ENCODE measurements at places on chromosomes 13 and 19. TPM values are rescaled to one million over a fixed set of nuclear protein-coding genes. Genes with fewer than 3 reads are reported as not detected.

- no peak for DNase-seq
Observed at GRCh38 chr19:14393329-14393728, 12.1 kb downstream of the ADGRE5 start.

- DNase-seq: peak; percentile 98
Observed at GRCh38 chr19:17539238-17540117, 16.0 kb upstream of the COLGALT1 start.

- no peak for DNase-seq
Observed at GRCh38 chr13:94232161-94232950, 247.1 kb downstream of the DCT start.

- DNase-seq: peak; percentile 82
Observed at GRCh38 chr13:99269627-99270241, 11.6 kb upstream of the GPR18 start.

GRCh38 chr19:43438291-43439031 lies 23.8 kb downstream of the TEX101 start:
- no peak for DNase-seq

DNA sequence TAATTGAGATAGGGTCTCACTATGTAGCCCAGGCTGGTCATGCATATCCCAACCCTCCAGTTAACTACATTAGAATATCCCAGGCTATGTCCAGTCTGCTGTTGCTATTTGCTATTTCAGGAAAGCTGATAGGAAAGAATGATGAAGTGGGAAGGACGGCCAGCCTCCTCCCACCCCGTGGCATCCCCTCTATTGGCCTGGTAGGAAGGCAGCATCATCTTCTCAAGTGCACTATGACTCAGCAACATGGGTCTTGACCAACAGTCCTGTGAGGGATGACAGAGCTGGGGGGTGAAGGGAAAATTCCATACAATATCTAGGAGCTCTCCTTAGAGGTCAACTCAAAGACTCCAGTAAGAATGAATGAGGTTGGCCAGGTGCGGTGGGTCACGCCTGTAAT lies 48.0 kb upstream of the ABCC4 start:
- DNase-seq: peak; percentile 19

DNA sequence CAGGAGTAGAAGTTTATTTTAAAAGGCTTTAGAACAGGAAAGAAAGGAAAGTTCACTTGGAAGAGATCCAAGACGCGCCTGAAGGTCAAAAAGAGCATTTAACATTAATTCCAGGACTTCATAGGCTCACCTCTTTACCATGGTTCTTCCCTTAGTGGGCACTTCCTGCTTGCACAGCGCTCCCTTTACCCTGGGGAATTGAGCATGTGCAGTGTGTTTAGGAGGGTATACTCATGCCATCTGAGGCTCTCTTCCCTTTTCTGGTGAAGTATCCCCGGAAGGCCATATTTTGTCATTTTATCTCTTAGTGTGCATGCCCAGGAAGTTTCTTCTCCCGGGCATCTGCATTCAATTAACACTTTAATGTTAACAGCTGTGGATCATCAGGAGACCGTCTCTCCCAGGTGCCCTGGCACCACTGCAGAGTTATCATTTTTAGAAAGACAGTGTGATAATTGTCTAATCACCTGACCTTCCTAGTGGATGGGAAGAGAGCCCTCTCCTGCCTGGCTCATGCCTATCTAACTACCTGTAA lies 66.1 kb upstream of the ABCC4 start:
- no peak for DNase-seq

GRCh38 chr13:79404985-79405384 lies 1.1 kb downstream of the RBM26 start:
- DNase-seq: peak; percentile 39

DNA sequence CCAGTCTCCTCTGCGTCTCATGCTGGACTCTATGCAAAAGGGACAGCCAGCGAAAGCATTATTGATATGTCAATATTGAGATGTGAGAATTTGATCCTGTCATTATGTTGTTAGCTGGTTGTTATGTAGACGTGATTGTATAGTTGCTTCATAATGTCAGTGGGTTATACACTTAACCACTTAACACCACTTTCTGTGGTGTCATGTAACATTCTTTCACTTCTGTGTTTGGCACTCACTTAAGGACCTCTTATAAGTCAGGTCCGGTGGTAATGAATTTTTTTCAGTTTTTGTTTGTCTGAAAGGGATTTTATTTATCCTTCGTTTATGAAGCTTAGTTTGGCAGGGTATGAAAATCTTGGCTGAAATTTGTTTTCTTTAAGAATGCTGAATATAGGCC lies 7.1 kb upstream of the SIGLEC7 start:
- no peak for DNase-seq

DNA sequence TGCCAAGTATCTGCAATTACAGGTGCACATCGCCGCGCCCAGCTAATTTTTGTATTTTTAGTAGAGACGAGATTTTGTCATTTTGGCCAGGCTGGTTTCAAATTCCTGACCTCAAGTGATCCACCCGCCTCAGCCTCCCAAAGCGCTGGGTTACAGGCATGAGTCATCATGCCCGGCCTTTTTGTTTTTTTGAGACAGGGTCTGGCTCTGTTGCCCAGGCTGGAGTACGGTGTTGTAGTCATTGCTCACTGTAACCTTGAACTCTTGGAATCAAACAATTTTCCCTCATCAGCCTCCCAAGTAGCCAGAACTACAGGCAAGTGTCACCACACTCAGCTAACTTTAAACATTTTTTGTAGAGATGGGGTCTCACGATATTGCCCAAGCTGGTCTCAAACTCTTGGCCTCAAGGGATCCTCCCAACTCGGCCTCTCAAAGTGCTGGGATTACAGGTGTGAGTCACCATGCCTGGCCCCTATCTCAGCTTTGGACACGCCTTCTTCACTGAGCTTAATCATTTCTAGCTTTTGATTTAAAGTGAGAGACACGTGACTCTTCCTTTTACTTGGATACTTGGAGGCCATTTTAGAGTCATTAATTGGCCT lies 4.0 kb upstream of the IRGC start:
- DNase-seq: no peak

DNA sequence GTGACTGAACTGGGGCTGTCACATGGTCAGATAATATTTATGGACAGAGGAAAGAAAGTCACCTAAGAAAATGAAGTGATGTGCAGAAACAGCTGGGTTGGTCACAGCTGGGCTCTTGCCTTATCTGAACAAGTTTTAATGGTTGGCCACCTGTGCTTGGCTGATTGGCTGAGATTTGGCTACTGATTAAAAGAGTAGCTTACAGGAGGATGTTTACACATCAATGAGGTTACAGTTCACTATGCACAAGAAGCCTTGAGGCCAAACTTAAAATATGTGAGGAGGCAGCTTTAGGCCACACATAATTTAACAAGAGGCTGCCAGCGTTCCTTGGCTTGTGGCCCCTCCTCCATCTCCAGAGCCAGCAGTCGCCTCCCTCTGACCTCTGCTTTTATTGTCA lies 99.2 kb upstream of the C1QTNF9B start:
- no peak for DNase-seq

GRCh38 chr19:49887037-49887664 lies 9.5 kb downstream of the IL4I1 start:
- DNase-seq: peak; percentile 25

GRCh38 chr19:30109565-30109964 lies 167.5 kb downstream of the URI1 start:
- DNase-seq: no peak

The SMIM17 gene
- 0.33 TPM for total RNA-seq

DNA sequence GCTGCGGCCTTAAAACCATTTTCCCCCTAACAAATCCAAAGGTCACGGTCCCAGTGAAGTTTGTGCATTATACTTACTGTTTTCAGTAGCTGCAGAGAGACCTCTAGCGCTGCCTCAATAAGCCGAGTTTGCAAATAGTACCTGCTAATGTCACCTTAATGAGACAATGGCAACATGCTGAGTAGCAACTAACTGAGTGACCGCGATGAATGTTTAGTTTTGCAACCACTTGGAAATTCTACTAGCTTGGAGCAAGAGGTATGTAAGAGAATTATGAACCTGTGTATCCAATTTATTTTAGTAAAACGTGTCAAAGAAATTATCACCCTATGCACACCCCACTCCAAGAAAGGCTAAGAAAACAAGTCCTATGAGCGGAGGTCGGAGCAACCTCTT lies 1.2 kb downstream of the KPNA3 start:
- peak; percentile 51 for DNase-seq

The ZNF540 gene
- total RNA-seq: 0.17 TPM

The ZNF471 gene
- 3.2 TPM for total RNA-seq

The KLK8 gene
- not detected for total RNA-seq

The MYO1F gene
- 0.14 TPM for total RNA-seq

The SGCG gene
- total RNA-seq: not detected

- DNase-seq: no peak
Observed at GRCh38 chr13:45702088-45702487, at the start of gene CBY2. Gene CBY2 (plus strand): TSS chr13:45702320. CDS start chr13:45702391, 71 bp downstream.

Data from dermis blood vessel endothelial cell (primary cell).